ENCODE measurements at places on chromosomes 5 and 9. TPM values are rescaled to one million over a fixed set of nuclear protein-coding genes. Genes with fewer than 3 reads are reported as not detected.

DNA sequence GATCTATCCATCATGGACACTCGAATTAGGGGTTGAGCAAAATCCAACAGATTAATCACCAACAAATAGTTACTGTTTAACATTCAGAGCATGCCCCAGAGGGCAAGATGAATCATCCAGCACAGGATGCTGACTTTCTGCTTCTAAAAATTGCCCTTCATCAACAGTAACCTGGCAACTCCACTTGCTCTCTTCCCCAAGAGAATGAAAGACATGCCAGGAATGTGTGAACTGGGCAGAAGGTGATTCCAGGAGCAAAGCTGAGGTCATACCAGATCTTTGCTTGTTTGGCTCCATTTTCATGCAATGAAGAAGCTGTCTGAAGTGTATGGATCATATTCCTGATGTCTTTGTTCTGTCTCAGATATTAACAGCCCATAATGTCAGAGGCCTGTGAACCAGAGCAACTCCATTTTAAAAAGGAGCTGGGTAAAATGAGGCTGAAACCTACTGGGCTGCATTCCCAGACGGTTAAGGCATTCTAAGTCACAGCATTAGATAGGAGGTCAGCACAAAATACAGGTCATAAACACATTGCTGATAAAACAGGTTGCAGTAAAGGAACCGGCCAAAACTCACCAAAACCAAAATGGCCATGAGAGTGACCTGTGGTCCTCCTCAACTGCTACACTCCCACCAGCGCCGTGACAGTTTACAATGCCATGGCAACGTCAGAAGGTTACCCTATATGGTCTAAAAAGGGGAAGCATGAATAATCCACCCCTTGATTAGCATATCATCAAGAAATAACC lies 2.5 kb upstream of the ZNF367 start:
- no peak for DNase-seq

- no peak for DNase-seq
Measured at GRCh38 chr9:26308328-26308727, 584.3 kb downstream of the CAAP1 start.

GRCh38 chr9:71746023-71746757 lies 22.1 kb downstream of the CEMIP2 start:
- DNase-seq, result no peak

- DNase-seq, result no peak
Measured at GRCh38 chr9:116525611-116526010, 161.5 kb upstream of the TRIM32 start.

MTX3 gene
- 11.9 TPM for polyA plus RNA-seq

MRPL50 gene
- 15.5 TPM for polyA plus RNA-seq

DNA sequence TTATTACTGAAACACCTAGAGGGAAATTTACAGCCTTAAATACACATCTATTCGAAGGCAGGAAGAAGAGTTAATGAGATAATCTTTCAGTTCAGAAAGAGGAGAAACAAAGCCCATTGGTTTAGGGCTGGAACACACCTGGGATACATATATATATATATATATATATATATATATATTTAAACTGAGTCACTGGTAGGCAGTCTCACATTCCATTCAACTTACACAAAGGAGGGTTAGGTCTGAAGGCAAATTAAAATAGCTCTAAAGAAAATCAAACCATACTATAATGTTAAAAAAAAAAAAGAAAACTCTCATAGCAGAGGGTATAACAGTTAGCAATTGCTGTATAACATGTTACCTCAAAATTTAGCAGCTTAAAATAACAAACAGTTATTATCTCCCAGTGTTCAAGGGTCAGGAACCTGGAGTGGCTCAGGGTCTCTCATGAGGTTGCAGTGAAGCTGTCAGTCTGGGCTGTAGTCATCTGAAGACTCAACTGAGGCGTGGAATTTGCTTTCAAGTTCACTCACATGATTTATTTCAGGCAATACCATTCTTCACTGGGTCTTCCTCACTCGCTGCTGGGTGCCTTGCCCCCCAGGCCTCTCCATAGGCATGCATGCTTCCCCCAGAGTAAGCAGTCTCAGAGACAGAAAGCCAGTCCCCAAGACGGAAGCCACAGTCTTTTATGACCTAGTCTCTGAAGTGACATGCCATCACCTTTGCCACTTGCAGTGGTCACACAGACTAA lies 332.8 kb downstream of the NSG2 start:
- DNase-seq, result no peak
